ENCODE measurements at places on chromosomes 3 and 15. TPM values are rescaled to one million over a fixed set of nuclear protein-coding genes. Genes with fewer than 3 reads are reported as not detected.

FBXO40 gene
- not detected for total RNA-seq

ZNF502 gene
- 2.3 TPM for total RNA-seq

DHX30 gene
- total RNA-seq = 28.3 TPM

TAGLN3 gene
- total RNA-seq = 0.52 TPM

FOXB1 gene
- not detected for total RNA-seq

RASGRP1 gene
- total RNA-seq = 15.5 TPM

PPIP5K1 gene
- total RNA-seq = 27.0 TPM

GMNC gene
- total RNA-seq = 1.3 TPM

ARNT2 gene
- 5.3 TPM for total RNA-seq

ISLR gene
- 15.8 TPM for total RNA-seq

CAMKV gene
- total RNA-seq = not detected

MYRIP gene
- total RNA-seq = 12.5 TPM

TGM5 gene
- not detected for total RNA-seq

MOBP gene
- not detected for total RNA-seq

RAB6B gene
- total RNA-seq = 3.0 TPM

PIAS1 gene
- total RNA-seq = 24.1 TPM

SLC28A2 gene
- 2.3 TPM for total RNA-seq

GPR176 gene
- total RNA-seq = 4.7 TPM

CYP8B1 gene
- not detected for total RNA-seq

LRRC15 gene
- 0.26 TPM for total RNA-seq

ADPRH gene
- total RNA-seq = 6.5 TPM

VEPH1 gene
- total RNA-seq = 15.0 TPM

ALG1L2 gene
- total RNA-seq = not detected

CLDN1 gene
- total RNA-seq = 33.3 TPM

POTEB3 gene
- total RNA-seq = not detected

SENP7 gene
- 23.1 TPM for total RNA-seq

IGF1R gene
- total RNA-seq = 34.8 TPM

SNAPC5 gene
- total RNA-seq = 13.5 TPM

GOLGA6L9 gene
- 5.6 TPM for total RNA-seq

PLSCR4 gene
- 28.5 TPM for total RNA-seq

CPNE9 gene
- total RNA-seq = not detected

GPR27 gene
- 0.33 TPM for total RNA-seq

RTP3 gene
- not detected for total RNA-seq

PIGZ gene
- 1.3 TPM for total RNA-seq

DGKG gene
- 16.2 TPM for total RNA-seq

ITGA11 gene
- 0.99 TPM for total RNA-seq

ATP11B gene
- 30.1 TPM for total RNA-seq

FBXW12 gene
- total RNA-seq = 23.7 TPM

GP5 gene
- total RNA-seq = not detected

IGDCC3 gene
- not detected for total RNA-seq

CASR gene
- total RNA-seq = 11.9 TPM

TMEM158 gene
- 3.1 TPM for total RNA-seq

SUCNR1 gene
- total RNA-seq = 0.26 TPM

FAM81A gene
- total RNA-seq = under 0.01 TPM

B3GNT5 gene
- 5.4 TPM for total RNA-seq

GRM2 gene
- 0.99 TPM for total RNA-seq

CLDND1 gene
- 65.6 TPM for total RNA-seq

CRBN gene
- total RNA-seq = 33.9 TPM

CYP19A1 gene
- 0.26 TPM for total RNA-seq

KLHDC8B gene
- 22.1 TPM for total RNA-seq

GOLGA6B gene
- not detected for total RNA-seq

SLC12A1 gene
- total RNA-seq = not detected

MINAR1 gene
- 3.0 TPM for total RNA-seq
